ENCODE measurements at places on chromosomes 1 and 21.

DNA sequence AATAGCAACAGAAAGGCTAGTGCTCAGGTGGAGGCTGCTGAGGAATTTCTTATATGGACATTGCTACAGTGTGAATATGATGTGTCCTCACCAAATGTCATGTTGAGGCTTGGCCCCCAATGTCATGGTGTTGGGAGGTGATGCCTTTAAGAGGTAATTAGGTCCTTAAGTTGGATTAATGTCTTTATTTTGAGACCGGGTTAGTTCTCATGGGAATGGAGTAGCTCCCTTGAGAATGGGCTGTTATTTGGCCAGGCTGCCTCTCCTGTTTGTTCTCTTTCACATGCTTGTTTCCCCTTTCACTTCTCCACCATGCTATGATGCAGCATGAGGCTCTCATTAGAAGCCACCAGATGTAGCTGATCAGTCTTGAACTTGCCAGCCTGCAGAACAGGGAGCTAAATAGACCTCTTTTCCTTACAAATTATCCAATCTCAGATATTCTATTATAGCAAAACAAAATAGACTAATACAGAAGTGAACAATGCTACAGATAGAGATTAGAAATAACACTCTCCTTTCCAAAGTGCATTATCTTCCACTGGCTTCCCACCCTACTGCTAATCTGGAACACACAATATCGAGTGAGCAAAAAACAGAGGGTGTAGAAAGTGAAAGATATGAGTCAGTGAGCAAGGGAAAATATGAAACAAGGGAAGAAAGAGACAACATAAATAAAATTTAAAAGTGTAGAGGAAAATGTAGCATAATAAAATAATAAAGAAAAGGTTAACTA lies 160.2 kb downstream of the NTMT2 start:
- DNase-seq = no peak

- no peak for DNase-seq
These were observed 305.1 kb downstream of the MATN1 start for GRCh38 chr1:30418061-30418938.

GRCh38 chr1:62436039-62436465 lies 797 bp upstream of the USP1 start:
- DNase-seq = no peak

DNA sequence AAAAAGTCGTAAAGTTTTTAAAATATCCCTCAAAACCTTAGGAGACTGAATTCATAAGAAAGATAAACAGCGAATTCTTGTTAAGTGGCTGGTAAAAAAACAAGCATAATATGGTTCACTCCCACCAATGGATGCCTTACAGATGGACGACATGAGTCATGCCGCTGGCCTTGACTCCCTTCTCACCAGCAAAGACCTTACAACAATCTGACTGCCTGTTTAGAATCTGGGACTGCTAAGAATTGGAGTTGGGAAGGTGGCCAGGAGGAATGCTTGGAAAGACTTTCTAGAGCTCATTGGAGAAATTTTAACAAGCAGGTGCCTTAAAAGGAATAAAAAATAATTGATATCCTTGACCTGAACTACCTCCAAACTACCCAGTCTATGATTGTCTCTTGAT lies 206.9 kb upstream of the FMN2 start:
- DNase-seq = no peak

DNA sequence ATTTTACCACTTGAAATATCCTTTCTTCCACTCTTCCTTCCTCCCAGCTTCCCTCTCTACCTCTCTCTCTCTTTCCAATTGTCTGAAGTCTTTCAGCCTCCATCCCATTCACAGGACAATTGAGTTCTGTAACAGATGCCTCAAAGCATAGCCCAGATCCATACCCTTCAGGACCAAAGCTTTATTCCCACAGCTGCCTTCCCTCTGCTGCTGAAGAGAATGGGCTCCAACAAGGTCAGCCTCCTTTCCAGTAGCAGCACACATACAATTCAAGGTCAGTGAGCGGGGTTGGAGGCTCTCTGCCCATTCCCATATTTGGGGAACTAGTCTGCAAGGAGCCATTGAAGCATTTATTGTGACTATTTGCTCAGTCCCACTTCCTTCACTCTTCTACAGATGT lies 179.9 kb downstream of the DPYD start:
- no peak for DNase-seq

DNA sequence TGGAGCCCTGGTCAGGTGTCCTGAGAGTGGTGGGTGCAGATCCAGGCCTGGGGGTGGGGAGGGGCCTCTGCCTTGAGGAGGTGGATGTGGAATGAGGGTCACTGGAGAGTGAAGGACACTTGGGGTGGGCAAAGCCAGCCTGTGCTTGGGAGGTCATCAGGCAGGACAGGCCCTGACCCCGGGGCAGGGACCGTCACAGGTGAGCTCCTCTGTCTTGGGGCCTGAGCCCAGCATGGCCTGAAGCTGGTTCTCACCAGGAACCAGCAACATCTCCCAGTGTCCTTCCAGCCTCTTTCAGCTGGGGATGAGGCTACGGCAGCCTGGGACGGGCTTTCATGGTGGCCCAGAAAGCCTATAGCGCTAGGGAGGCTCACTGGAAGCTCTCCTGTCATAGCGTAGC lies 831 bp upstream of the KRTAP10-2 start:
- DNase-seq = no peak

- DNase-seq = no peak
These were observed 280.7 kb upstream of the NR5A2 start for GRCh38 chr1:199746666-199747384.

GRCh38 chr1:229334269-229334668 lies 8.6 kb downstream of the CCSAP start:
- no peak for DNase-seq

- DNase-seq = no peak
These were observed 202.0 kb downstream of the FMN2 start for GRCh38 chr1:240293706-240294105.

GRCh38 chr1:50508040-50508586 lies 84.9 kb upstream of the DMRTA2 start:
- no peak for DNase-seq

GRCh38 chr1:52022133-52022532 lies 11.5 kb downstream of the KTI12 start:
- no peak for DNase-seq

GRCh38 chr1:86503406-86504136 lies 34.8 kb downstream of the CLCA1 start:
- DNase-seq = no peak
